Stimulated activated naive CD8-positive, alpha-beta T cell treated with anti-CD3 and anti-CD28 coated beads, Interleukin-15, Interleukin-2, amounts not matched to agents 100 U/mL and 50 U/mL, for 24 hours (primary cell): ENCODE measurements at places on chromosomes 6 and 20.

GRCh38 chr6:113122060-113122459 is 735.1 kb upstream of the MARCKS start:
- no peak for DNase-seq

- DNase-seq = no peak
These were observed 49.6 kb upstream of the RIPOR2 start for GRCh38 chr6:24985323-24985722.

DNA sequence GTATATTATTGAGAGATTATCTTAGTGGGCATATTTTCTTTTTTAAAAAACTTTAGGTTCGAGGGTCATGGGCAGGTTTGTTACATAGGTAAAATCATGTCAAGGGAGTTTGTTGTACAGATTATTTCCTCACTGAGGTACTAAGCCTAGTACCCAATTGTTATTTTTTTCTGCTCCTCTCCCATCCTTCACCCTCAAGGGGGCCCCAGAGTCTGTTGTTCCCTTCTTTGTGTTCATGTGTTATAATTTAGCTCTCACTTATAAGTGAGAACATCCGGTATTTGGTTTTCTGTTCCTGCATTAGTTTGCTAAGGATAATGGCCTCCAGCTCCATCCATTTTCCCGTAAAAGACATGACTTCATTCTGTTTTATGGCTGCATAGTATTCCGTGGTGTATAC is 247.9 kb upstream of the RAB32 start:
- DNase-seq = no peak

GRCh38 chr20:45890077-45890984 is 677 bp downstream of the NEURL2 start:
- DNase-seq = peak; percentile 69

DNA sequence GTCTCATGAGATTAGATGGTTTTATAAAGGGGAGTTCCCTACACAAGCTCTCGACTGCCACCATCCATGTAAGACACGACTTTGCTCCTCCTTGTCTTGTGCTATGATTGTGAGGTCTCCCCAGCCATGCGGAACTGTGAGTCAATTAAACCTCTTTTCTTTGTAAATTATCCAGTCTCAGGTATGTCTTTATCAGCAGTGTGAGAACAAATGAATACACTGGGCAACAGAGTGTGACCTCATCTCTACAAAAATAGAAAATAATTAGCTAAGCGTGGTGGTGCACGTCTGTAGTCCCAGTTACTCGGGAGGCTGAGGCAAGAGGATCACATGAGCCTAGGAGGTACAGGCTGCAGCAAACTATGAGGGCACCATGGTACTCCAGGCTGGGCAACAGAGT is 51.3 kb downstream of the MDN1 start:
- DNase-seq = no peak

DNA sequence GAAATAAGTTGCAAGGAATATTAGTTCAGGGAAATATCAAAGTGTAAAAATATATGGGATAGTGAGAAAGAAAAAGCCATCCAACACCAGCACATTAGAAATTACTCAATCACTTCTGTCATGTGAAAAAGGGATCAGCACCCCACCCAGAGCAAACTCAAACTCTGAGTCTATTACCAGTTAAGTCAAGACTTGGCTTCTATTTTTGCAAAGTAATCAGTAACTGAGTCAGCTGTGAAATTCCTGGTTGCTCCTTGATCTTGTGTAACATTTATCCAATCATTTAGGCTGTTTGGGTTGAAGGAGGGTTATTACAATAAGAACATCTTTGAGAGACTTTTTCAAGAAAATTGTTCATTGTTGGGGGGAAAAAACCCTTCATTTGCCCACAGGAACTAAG is 51.2 kb downstream of the SLC22A23 start:
- no peak for DNase-seq

DNA sequence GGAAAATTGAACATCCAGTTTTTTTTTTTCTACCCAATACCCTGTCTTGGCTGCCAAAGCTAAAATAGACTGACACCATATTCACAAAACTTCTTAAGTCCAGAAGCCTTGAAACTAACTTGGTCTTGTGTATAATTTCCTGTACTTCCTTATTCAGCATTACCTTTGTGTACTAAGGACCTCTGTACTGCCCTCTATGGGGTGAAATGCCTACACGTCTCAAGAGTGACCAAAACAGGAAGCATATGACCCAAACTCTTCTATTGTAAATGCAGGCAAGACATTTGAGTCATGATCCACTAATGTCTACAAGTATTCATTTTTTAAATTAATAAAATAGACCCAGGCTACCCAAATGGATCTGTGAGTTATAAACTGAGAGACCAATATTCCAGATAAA is 50.4 kb downstream of the HMGCLL1 start:
- DNase-seq = no peak

DNA sequence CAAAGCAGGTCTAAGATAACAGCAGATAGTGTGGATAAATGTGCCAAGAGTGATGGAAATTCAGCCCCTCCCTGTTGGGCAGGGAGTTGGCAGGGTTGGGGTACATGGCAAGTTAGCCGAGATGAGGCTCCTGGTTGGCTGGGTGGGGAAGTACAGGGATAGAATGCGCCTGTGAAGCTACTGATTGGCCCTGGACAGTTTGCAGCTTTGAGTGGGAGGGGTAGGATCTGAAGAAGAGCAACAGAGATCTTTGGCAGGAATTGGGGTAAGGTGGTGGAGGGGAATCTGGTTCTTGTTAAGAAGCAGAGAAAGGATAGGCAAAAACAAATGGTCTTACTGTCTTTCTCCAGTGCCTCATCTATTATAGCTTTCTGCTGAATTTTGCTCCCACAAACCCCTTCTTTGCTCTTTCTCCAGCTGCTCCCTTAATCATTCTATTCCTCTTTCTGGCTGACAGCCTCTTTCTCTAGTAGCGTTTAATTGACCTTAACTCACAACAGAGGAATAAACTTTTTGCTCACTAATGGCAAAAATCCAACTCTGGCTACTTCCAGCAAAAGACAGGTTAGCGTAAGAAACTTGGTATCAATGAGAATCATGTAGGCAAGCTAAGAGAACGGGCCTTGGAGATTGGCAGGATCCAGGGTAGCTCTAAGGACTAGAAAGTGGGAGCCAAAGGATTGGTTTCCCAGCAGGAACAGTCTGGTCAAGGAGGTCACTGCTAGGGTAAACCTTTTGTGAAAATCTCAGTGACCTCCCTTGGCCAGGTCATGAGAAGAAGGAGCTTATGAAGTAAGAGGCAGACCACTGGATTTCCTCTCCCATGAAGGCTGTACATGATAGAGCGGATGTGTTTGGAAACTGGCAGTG is 86.3 kb upstream of the CARMIL1 start:
- DNase-seq = no peak

GRCh38 chr20:41150664-41151063 is 13.3 kb downstream of the PLCG1 start:
- DNase-seq = no peak

- no peak for DNase-seq
These were observed 10.6 kb downstream of the RPS10 start for GRCh38 chr6:34414999-34415858.

- DNase-seq = no peak
These were observed 420 bp upstream of the BTN2A1 start for GRCh38 chr6:26457264-26457805.

DNA sequence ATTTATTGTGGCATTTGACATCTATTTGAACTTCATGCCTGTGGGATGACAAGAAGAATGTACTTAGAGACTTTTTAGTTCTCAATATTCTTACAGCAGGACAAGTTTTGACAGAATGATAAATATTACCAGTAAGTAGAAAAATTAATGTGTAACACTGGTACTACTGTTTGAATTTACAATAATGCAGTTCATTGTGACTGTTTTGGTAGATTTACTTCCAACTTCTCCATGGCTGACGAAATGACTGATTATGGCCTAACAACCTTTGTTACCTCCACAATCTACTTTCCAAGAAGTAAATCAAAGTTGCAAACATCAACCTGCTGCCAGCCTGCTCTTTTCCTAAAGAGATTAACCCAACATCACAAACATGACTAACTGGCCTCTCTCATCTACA is 38.5 kb downstream of the PAK5 start:
- no peak for DNase-seq

- DNase-seq = no peak
These were observed 8.0 kb downstream of the PRKN start for GRCh38 chr6:162719528-162719927.

GRCh38 chr6:117906507-117906957 is 532 bp upstream of the SLC35F1 start:
- DNase-seq = no peak

- DNase-seq = no peak
These were observed 60.1 kb upstream of the FRMD1 start for GRCh38 chr6:168139121-168139520.
